ENCODE measurements at places on chromosomes 5 and 9.

GRCh38 chr5:150210644-150211043 lies 20.8 kb downstream of the SLC6A7 start:
- no peak for DNase-seq

- DNase-seq = no peak
Observed at GRCh38 chr5:148374690-148375360, 8.9 kb upstream of the FBXO38 start.

DNA sequence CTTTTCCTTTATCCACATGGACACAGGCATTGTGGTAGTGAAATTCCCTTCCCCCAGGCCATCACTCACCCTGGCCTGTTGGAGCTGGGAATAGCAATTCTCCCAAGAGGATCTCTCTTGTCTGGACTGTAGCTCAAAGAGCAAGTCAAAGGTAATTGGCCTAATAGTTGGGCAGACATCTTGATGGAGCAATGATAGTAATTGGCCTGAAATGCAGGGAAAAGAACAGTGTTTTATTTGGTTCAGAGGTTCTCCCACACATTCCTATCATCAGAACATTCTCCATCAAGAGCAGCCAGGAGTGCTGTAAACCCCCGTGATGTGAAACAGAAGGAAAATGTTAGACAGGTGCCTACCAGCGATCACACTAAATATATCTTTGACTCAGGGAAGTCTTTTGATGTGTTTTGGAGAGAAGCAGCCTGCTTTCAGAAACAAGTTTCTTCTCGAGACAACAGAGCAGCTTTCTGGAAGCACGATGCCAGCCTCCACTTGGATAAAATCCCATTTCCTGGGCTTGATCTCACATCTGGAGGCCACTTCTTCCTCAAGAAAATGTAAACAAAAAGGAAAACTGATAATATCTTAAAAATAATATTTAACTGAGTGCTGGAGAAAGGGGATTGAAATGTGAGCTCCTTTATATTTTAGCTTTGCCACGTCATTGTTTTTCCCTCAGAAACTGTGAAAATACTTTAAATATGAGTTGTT lies 198.1 kb upstream of the WWC1 start:
- no peak for DNase-seq

GRCh38 chr9:113520109-113520642 lies 56.6 kb downstream of the RGS3 start:
- peak; percentile 37 for DNase-seq

- DNase-seq = no peak
Observed at GRCh38 chr5:79850941-79851340, 140.1 kb downstream of the MTX3 start.

GRCh38 chr9:2919347-2919746 lies 75.5 kb upstream of the PUM3 start:
- no peak for DNase-seq

DNA sequence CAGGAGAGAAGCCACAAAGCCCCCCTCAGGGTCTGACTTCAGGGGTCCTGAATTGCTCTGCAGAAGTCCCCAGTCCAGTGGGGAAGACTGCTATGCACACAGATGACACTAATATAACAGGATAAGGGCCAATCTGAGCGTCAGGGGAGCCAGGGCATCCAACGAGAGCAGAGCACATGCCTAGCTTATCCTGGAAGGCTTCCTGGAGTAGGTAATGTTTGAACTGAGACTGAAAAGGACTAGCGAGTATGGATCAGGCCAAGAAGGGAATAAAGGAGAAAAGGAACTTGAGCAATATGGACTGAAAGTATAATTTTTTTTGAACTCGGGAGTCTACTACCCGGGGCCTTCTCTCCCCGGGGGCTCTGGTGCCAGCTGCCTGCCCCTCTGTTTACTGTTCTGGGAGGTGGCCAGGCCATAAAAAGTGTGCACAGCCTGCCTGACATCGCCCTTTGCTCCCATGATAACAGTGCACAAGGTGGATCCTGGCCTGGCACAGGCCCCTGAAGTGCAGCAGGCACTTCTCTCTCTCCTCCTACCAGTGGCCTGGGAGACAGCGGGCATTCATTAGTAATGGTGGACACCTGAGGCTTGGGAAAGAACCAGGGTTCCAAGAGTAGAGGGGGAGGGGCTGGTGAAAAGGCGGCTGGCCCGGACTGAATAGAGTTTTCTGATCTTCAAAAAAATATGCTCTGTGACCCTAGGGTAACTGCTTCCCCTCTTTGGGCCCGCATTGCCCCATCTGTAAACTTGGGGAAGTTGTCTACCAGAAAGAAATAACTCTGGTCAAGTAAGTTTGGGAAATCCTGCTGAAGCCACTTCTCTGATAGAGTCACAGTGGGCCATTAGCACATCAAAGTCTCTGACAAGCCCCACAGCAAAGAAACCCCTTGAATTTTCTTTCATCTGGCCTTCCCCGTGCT lies 4.6 kb upstream of the SLC6A7 start:
- no peak for DNase-seq

- DNase-seq = no peak
Observed at GRCh38 chr5:171355302-171355724, 32.3 kb upstream of the NPM1 start.

DNA sequence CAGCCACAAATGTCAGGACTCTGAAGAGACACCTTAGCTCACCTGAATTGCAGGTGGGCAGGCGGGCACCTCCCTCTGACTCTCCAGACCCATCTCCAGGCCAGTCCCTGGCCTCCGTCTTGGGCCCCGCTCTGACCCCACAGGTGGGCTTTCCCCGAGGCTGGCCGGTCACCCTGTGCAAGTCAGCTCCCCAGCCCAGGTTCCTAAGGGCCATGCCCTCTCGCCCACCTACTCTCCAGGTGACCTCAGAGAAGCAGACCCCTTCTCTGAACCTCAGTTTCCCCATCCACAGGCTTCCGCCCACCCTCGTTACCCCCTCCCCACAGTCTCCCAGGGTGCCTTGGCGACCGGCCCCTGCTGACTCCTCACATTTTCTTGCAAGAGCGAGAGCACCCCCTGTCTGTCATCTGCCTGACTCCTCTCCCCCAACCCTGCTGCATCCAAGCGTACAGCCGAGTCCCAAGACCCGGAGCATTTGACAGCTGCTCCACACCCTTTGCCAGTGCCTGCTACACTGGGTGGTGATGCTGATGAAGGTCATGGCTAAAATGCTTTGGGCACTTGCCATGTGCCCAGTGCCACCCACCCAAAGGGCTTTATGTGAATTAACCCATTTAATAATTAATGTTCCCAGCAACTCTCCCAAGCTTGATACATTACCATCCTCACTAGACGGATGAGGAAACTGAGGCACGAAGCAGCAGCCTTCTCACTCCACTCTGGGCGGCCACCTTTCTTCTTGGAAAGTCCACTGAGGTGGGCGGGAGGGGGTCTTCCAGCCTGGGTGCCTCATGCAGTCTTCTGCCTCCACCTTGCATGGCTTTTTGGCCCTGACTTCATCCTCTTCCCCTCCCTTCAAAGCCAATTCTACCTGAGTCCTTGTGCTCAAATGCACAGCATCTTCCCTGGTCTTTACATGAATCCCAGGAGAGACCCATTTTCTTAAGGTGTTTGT lies 51.1 kb upstream of the ORM1 start:
- no peak for DNase-seq

DNA sequence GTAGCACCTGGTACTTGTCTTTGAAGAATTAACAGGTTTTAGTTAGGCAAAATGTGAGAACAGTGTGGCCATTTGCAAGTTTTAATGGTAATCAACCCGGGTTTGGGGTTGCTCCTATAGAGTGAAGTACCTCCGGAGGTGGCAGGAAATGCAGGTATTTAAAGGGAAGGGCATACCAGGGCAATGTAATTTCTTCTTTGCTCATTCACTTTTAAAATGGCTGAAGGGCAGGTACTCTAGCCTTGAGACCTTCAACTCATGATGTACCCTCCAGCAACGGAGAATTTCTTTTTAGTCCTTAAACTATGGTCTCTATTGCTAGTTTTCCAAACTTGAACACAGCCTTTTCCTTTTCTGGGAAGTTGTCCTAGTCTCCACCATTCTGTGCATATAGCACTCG lies 1.3 kb upstream of the HSPA4 start:
- no peak for DNase-seq

DNA sequence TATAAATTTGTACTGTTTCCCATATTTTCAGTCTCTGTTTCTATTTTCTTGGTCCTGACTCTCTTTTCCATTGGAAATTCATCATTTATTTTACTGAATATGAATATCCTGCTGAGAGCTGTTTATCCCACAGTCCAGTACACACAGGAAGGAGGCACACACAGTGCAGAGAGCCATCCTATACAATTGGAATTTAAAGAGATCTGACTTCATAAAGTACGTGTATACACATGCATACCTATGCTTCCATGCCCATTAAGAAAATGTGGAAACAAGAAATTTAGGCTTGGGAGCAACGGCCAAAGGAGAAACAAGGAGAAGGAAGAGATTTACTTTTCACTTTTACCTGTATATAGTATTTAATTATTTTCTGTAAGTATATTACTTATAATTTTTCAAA lies 99.2 kb downstream of the NFIB start:
- DNase-seq = no peak

- DNase-seq = no peak
Observed at GRCh38 chr5:11383506-11384095, 520.6 kb downstream of the CTNND2 start.

DNA sequence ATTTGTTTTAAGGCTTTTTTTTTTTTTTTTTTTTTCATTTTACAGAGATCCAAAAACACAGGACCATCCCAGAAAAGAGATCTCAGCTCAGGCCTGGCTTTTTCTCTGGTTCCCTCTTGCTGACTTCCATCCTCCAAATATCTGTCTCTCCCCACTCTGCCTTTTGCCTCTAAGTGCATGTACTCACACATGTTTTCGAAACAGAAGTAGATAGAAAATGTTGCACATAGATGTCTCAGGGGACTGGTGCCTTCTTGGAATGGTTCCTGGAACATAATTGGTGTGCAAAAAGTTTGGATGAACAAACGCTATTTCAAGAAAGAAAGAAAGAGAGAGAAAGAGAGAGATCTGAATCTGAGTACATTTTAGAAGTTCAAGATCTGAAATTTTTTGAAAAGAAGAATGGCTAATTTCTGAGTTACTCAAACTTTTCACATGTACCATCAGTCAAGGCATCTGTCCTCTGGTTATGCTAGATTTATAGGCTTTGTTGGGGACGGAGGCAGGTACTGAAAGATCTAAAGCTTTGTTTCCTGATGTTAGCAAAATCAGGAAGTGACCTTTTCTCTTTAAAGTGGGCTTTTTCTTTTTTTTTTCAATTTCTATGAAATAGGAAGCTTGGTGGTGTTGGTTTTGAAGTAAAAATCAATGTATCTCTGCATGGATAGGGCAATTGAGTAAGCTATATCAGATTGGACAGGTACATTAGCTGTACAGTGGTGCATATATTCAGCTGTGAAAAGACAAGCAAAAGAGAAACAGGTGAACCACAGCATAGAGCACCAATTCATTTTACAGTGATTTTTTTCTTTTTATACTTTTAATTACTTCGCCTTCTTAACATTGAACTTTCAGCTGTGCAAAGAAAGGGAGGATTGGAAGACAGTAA lies 8.5 kb upstream of the TNFSF8 start:
- no peak for DNase-seq

DNA sequence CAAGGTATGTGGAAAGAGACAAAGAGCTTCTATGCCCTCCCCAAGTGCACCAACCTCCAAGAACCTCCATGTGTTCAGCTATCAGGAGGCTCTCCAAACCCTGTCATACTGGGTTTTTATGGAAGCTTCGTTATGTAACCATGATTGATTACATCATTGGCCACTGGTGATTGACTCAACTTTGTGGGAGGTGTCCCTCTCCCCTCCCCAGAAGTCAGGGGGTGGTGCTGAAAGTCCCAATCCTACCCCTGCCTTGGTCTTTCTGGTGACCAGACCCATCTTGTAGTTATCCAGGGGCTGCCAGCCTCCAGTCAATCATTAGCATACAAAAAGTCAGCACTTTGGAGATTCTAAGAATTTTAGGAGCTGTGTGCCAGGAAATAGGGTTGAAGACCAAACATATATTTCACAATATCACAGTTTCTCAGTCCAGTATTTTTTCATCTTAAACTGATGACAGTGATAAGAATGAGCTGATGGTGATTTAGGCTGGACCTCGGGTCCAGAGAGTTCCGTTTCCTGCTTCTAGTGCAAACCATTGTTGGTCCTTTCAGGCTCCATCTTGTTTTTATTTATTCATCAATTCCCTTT lies 27.3 kb upstream of the FANCC start:
- DNase-seq = no peak

- DNase-seq = no peak
Observed at GRCh38 chr9:81656871-81657337, 32.4 kb downstream of the TLE1 start.

DNA sequence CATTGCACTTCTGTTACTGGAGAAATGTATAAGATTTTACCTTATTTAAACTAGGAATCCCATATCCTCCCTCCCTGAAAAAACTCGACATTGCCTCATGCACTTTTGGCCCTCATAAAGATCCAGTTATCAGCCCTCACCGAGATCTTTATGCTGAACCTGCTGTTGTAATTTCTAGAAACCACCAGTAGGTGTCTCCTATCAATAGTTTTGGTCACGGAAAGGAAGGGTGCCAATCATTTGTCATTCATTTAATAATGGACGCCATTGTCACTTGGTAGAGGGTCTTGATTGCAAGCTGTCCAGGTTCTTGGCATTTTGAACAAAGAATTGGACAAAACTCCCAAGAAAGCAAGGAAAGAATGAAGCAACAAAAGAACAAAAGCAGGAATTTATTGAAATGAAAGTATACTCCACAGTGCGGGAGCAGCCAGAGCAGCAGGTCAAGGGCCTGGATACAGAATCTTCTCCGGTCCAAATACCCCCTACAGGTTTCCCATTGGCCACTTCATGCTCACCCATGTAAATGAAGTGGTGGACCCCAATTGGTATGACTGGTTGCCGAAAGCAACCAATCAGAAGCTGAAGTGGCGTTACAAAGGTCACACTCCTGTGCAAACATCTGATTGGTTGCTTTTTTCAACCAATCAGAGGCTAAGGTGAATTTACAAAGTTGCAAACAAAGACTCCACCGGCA lies 524.3 kb downstream of the PSAT1 start:
- DNase-seq = no peak

GRCh38 chr5:39475159-39475571 lies 50.4 kb upstream of the DAB2 start:
- DNase-seq = no peak

GRCh38 chr9:108142504-108143201 lies 653.1 kb upstream of the KLF4 start:
- DNase-seq = no peak

DNA sequence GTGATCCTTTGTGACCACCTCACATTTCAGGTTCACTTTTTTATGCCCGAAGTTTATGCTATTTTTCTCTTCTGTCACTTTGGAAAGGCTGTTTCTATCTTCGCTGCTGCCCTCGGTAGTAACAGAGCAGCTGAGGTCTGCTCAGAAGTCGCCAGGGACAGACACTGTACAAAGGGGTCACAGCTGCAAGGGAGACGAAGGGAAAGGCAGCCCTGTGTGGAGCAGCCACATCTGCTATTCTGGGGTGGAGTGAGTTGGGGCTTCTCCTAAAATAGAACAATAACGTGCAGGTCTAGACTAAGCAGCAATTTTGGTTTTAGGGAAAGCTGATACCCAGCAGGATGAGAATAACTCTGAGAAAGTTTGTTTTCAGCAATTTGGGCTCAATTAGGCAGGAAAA lies 72.5 kb downstream of the ACTL7B start:
- no peak for DNase-seq

All from activated T-cell treated with anti-CD3 and anti-CD28 coated beads for 24 hours (primary cell).